ENCODE measurements at places on chromosomes 5 and 9. TPM values are rescaled to one million over a fixed set of nuclear protein-coding genes. Genes with fewer than 3 reads are reported as not detected.

The FOXD4L4 gene
- polyA plus RNA-seq: 0.34 TPM

The CDH12 gene
- polyA plus RNA-seq: 6.1 TPM

The GMCL2 gene
- polyA plus RNA-seq: not detected

The AGXT2 gene
- polyA plus RNA-seq: 55.8 TPM
